Stimulated activated CD4-positive, alpha-beta T cell treated with anti-CD3 and anti-CD28 coated beads, TNF-alpha, amount 100 ng/mL, for 4 hours (primary cell): ENCODE measurements at places on chromosomes 1 and 21.

DNA sequence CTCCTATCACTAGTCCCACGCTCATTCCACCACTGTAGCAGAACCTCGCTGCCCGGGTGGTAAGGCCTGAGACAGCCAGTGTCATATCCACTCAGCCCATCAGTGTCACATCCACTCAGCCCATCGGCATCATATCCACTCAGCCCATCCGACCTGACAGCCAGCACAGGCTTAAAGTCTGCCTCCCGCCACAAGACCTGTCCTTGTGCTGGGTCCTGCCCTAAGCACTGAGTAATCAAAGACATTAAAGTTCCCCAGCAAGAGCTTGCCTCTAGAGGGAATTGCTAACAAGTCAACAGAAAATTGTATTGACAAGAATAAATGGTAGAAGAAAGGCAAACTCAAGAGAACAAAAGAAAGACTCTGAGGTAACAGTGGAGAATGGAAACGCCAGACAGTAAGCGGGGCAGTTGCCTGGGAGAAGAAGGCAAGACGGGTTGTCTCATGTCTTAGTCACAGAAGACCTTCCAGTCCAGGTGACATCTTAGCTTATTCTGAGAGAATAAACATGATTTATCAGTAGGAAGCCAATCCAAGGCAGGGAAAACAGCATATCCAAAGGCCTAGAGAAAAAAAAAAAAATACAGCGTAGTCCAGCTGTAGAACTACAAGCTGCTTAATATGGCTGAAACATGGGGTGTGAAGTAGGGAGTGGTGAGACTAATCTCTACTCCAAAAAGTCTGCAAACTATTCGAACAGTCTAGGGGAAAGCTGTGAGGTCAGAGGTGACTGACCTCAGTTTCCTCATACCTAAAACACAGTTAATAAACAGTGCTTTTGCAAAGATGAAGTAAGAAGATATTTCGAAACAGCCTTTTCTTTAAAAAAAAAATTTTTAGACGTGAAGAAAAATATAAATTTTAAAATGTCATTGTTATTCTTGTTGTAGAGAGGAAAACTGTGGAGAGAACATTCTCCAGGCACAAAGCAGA, 1.1 kb downstream of the ITLN1 start:
- no peak for DNase-seq

DNA sequence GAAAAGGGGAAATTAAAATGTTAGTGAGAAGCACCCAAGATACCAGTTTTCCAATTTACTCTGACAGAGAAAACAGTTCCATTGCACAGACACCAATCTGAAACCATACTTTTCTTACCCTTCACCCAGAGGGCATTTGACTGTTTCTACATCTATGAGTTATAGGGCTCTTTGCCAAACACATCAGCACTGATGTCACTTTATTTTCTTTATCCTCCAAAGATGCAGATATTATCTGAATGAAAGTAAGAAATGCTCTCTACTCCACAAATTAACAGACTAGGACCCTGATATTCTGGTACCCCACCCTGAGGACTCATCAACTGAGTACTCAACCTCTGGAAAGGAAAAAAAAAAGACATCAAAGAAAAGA, 24.2 kb upstream of the PEX19 start:
- DNase-seq: no peak

- DNase-seq: no peak
Observed at GRCh38 chr1:43077273-43077672, 94.8 kb downstream of the EBNA1BP2 start.

GRCh38 chr1:236681219-236681618, 5.1 kb upstream of the ACTN2 start:
- DNase-seq: no peak

DNA sequence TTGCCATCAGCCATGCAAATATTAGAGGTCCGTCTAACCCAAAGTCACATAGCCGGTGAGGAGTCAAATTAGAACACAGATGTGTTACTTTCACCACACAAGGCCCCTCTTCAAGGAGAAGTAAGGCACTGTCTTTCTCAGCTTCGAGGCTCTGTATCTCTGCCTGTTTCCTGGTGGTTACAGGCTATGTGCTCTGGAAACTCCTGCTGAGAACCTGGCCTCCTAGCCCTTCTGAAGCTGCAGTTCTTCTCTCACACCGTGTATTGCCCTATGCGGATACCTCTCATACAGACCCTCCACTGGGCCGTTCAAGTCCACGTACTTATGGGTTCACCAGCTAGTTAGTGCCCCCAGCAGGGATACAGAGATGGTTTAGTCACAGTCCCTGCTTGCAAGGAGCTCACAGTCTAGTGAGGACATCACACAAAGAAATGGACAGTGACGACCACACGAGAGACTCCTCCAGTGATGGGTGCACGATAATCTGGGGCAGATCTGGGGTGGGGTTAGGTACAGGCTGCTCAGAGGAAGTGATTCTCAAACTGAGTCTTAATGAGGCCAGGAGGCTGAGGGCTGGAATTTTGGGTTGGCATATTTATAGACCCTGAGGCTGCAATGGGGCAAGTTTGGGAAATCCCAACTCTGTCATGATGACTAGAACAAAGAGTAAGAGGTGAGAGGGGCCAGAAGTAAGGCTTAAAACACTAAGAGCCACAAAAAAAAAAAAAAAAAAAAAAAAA, 22.8 kb upstream of the ELOA start:
- DNase-seq: no peak
